ENCODE measurements at places on chromosomes 1 and 21.

DNA sequence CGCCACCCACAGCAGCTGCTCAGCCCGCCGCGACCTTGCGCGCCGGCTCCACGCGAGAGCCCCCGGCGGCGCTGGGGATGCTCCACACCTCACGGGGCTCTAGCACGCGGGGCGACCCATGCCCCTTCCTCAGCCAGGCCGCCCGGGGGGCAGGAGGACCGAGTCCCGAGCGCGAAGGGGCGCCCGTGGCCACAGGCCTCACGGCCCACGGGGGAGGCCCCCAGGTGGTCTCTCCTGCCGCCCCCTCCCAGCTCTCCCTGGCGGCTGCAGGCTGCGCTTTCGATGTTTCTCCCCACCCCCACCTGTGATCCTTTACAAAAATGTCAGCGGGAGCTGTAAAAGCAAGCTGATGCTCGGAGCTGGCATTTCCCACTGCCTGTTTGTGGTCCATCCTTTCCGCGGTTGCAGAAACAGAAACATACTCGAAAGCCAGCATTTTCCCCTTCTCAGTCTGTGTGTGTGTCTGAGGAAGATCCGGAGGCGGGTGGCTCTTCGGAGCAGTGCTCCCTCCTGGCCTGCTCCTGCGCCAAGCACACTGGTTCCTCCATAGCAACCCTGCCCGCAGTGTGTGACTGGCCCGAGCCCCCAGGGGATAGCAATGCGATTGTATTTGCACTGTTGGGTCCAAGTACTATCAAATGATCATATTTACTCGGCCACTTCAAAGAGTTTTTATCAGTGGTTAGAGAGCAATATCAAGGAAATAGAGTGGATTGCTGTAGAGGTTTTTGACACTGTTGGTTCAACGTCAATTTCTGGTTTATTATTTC, 2.1 kb downstream of the KIF26B start:
- DNase-seq, result no peak

- no peak for DNase-seq
Measured at GRCh38 chr1:74343216-74343615, 108.0 kb downstream of the TNNI3K start.

DNA sequence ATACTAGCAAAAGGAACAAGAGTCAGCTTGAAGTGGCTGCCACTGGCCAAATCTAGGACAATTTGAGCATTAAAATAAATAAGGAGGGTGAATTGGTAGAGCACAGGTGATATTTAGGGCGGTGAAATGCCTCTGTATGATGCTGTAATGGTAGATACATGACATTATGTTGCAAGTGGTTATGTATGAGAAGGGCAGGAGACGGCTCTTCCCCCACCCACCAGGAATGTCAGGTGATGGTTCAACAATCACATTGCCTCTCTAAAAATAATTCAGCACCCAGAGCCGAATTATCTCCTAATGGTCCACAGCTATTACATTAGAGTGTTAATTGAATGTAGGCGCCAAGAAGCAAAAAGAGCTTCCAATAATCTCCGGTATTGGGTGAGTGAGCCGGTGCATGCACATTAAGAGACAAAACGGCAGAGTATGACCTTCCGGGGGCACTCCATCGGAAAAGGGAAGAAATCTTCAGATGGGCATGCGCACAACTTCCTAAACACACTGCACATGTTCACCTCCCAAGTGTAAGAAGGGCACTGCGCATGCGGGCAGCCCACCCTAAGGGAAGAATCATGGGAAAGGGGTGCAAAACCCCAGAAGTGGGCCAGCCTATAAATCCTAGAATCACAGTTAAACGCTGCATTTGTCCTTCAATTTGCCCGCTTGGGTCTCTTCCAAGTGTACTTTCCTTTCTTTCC, 6.8 kb upstream of the IFNAR1 start:
- DNase-seq, result no peak

GRCh38 chr1:40772146-40772955, 11.2 kb upstream of the KCNQ4 start:
- no peak for DNase-seq

- DNase-seq, result no peak
Measured at GRCh38 chr1:59747420-59748024, 67.2 kb upstream of the HOOK1 start.

GRCh38 chr1:66336641-66336990, 197.3 kb upstream of the SGIP1 start:
- no peak for DNase-seq

DNA sequence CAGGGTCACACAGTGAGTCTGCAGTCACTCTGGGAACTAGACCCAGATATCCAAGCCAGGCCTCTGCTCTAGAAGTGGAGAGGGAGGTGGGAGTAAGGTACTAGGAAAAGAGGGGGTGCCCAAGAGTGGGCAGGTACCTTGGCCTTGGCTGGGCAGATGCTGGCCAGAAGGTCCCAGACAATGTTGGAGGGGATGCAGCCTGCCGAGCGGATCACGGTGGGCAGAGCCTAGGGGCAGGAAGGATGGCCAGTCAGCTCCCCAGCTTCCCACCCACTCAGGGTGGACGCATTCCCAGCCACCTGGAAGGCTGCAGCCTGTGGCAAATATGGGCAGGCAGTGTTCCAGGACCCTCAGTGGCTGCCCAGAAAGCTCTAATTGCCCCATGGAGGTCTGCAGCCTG, 23.3 kb downstream of the SPOCD1 start:
- no peak for DNase-seq

- no peak for DNase-seq
Measured at GRCh38 chr21:34693192-34693810, 24.5 kb downstream of the CLIC6 start.

GRCh38 chr1:237482777-237483176, 407.9 kb downstream of the ZP4 start:
- DNase-seq, result no peak

GRCh38 chr21:28508126-28508525, 484.6 kb downstream of the LTN1 start:
- no peak for DNase-seq

DNA sequence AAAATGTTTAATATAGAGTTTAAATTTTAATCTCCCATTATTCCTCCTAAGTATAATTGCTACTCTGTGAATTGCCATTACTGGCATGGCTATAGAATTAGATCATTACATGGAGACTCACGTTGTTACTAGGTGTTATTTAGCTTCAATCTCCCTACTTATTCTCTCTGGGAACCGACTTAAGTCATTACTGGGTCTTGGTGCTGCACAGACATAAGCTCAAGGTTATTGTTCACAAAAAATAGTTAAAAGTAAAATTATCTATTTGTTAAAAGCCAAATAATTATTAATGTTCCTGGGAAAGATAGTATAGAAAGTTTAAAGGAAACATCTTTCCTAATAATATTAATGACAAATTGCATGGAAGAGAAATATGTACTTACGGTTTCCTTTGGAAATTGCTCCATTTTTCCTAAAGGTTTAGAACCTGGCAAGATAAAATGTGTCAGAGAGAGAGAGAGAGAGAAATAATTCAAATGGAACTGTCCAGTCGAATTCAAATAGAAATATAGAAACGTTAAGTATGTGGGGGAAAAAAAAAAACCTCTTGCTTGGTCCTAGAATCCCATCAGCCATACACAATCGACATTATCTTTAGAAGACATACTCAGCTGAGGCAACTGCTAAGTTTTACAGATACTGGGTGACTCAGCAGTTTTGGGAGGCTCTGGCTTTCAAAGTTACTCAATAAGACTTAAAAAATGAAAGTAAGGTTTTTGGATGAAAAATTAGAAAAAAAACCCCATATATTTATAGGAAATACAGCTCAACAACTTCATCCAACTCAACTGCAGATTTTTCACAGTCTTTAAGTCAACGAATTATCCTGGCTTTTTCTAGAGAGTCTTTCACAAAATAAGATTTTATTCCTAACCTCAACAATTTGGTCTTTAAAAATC, at the start of gene SPTA1:
TSS of gene SPTA1 (minus strand) at position 605 of the 899 bp plus-strand sequence. CDS start at position 407, 198 bp downstream.
- DNase-seq, result no peak

DNA sequence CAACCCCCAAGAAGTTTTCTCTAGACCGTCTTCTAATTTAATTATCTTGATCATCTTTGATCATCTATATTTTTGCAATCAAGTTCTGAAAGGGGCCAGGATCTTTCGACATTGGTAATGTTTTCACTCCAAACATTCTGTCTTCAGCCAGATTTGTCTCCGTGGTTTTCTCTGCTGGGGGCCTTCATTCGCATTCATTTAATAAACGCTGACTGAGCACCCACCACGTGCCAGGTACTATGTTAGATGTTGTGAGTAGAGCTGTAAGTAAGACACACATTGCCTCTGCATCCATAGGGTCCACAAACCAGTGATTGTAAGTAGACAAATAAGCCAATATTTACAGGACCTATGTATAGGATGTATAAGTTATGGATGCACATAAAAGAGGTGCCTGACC, 134.5 kb upstream of the MROH9 start:
- no peak for DNase-seq

GRCh38 chr1:56563568-56563967, 15.8 kb downstream of the PLPP3 start:
- DNase-seq, result no peak

- no peak for DNase-seq
Measured at GRCh38 chr21:45582128-45582527, 39.9 kb upstream of the SLC19A1 start.

DNA sequence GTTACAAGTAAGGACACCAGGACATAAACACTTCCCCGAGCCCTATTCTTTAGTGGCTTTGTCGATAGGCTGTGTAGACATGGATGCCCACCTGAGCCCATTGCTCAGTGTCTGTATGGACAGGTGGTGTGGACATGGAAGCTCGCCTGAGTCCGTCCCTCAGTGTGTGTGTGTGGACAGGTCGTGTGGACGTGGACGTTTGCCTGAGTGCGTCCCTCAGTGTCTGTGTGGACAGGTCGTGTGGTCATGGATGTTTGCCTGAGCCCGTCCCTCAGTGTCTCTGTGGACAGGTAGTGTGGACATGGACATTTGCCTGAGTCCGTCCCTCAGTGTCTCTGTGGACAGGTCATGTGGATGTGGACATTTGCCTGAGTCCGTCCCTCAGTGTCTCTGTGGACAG, 38.7 kb upstream of the COL6A2 start:
- no peak for DNase-seq

DNA sequence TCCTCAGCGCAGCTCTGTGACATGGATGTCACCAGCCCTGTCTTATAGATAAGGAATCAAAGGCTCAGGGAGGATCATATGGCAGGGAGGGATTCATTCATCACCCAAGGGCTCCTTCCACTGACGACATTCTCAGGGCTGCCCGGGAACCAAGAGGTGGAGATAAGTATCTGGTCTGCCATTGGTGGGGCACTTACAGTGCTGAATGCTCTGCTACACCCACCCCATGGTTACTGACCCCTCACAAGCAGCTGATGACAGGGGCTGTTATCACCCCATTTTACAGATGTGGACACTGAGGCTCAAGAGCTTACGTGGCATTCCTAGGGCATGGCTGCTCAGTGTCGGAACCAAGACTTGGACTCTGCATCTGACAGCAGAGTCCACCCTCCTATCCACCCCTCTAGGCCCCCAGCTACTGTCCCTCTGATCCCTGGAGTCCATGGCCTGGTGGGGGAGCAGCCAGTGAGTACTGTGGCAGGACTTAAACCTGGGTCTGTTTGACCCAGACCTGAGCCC, 155.1 kb downstream of the PTPRU start:
- DNase-seq, result no peak

GRCh38 chr1:248804771-248805681, 20.7 kb downstream of the SH3BP5L start:
- DNase-seq, result no peak

GRCh38 chr1:226061068-226061840, 1.3 kb upstream of the H3-3A start:
- no peak for DNase-seq

DNA sequence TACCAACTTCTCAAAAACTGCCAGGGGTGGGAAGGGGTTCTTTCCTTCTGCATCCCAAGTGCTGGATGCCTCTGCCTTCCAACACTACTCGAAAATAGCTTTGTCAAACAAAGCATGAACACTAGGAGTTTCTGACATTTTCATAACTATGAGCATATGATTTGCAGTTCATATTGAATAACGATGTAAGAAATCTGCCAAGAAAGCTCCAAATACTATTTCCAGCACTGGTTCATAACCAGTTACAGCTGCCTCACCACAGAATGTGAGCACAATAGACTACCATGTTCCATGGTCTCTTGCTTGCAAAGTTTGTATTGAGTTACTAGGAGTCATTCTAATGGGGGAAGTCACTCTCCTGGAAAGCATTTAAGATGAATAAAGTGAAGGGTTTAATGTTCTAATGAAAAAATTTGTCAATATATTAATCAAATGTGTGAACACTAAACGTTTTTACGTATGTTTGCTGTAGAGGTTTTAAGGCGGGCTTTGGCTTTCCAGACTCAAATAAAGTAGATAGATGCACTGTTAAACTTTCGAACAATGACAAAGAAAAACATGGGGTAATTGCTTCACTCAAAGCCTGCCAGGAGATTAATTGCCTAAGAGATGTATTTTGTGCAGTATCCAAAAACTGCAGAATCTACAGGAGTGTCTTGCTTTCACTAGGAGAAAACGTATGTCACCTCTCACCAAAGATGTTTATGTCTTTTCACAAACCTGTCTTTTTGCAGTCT, 78.6 kb upstream of the UBE2U start:
- no peak for DNase-seq

DNA sequence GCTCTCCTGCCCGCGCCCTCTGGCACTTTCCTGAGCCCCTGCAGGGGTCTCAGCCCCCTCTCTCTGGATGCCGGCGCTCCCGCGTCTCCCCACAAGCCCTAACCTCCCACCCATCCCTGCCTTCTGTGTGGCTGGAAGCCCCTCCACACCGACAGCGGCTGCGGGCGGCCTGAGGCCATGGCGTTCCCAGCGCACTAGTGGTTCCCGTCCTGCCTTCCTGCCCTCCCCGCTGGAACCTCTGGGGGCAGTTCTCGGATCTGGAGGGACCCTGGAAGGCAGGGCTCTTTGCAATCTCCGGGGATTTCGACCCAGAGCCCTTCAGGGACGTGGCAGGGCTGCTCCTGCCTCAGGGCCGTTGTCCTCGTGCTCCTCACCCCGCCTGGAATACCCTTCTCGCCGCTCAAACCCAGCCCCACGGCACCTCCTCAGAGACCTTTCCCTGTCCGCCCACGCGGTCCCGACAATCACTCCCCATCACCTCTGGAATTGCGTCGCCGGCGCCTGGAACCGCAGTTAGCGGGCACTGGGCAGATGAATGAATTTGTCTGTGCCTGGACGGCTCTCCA, 493 bp upstream of the ESPN start:
- DNase-seq, result no peak

DNA sequence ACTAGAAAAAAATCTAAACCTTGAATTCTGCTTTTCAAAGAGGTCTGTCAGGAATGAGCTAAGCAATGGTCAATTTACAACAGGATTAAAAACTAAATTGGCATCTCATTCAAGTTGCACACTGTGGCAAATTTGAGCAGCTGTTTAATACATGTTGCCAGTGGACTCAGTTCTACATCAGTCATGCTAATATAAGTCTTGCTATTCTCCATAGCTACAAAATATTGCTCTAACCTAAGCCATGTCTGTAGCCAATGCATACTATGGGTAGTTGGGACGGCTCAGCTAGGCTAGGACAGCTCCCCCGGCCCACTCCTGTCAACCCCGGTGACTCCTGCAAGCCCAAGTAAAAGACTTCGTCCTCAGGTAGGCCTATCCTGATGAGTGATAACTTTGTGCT, 10.9 kb upstream of the VAV3 start:
- no peak for DNase-seq

GRCh38 chr1:145977486-145978470, 13.3 kb downstream of the POLR3GL start:
- no peak for DNase-seq

- no peak for DNase-seq
Measured at GRCh38 chr1:198635964-198636363, 2.9 kb upstream of the PTPRC start.

GRCh38 chr1:205636732-205637131, 4.9 kb upstream of the ELK4 start:
- no peak for DNase-seq

- DNase-seq, result no peak
Measured at GRCh38 chr1:41609166-41609883, 124.8 kb upstream of the EDN2 start.

- no peak for DNase-seq
Measured at GRCh38 chr21:26843933-26844257, 1.3 kb downstream of the ADAMTS1 start.
